ENCODE measurements at places on chromosomes 5 and 9. TPM values are rescaled to one million over a fixed set of nuclear protein-coding genes. Genes with fewer than 3 reads are reported as not detected.

Gene DND1
- total RNA-seq, result 1.8 TPM

Gene FAM200C
- 2.0 TPM for total RNA-seq

Gene SLCO6A1
- total RNA-seq, result not detected

Gene IL3
- not detected for total RNA-seq

Gene SHB
- total RNA-seq, result 6.2 TPM

Gene ODF2
- total RNA-seq, result 42.3 TPM

Gene SAXO1
- not detected for total RNA-seq

DNA sequence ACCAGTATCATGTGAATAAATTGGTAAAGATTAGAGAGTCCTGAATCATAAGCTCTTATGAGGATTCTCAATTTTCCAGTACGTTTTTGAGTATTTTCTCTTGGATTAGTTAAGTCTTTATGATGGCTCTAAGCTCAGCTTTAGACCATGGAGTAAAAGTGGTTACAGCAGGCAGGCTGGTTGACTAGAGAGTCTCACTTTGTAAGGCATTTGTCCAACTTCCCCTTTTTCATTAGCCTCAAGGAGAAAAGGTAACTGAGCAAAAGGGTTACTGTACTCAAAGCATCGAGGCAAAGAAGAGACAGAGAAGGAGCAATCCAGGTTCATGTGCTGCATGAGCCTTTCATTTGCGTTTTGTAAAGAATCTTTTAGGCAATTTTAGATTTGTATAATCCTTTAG, 8.5 kb downstream of the NOP16 start:
- no peak for DNase-seq

DNA sequence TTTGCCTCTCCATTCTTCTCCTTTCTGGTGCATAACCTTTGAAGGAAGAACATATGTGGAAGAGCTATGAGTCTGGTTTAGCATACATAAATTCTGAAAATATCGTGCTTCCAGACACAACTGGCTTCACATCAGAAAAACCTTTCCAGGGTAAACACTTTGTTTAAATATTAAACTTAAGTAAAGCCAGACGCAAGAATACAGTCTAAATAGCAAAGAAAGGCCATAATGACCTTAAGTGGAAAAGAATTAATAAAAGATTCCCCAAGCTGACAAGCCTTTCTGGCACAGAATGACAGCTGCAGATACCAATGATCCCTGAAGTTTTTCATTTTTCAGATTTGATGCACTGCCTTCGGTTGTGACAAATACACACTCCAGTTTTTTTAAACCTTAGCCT, 13.5 kb upstream of the TSSK1B start:
- no peak for DNase-seq

GRCh38 chr9:117414220-117414905, 494 bp downstream of the ASTN2 start:
- DNase-seq, result no peak

- no peak for DNase-seq
Observed at GRCh38 chr9:134296301-134297082, 29.8 kb upstream of the RXRA start.

DNA sequence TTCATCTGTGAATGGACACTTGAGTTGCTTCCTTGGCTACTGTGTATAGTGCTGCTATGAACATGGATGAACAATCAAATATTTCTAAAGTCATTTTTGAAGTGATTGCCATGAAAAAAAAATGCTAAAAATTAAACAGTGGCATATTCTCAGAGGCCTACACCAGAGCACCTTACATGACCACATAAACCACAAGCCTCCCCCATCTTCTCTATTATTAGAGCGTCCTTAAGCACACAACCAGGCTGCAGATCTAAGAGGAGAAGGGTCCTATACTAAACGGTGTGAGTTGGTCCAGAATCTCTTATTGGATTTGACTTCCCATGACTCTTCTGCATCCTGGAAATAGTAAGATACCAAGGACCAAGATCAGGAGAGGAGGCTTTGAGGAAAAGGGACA, 34.3 kb downstream of the PCA3 start:
- DNase-seq, result no peak

DNA sequence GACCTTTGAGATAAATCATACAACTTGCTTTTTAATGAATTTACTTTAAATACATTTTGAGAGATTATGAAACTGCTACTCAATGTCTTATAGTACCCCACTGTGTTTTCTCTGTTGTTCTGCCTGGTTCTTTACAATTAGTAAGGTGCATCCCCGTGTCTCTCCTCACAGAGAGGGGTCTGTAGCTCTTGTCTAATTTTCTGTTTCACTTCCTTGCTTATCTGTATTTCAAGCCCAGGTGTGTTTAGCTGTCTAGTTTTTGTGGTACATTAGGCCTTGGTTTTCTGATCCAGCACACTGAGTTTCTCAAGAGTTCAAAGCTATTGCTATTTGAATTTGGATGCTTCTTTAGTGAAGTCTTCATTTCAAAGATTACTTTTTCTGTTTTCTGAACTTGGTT, 105.1 kb downstream of the MAST4 start:
- no peak for DNase-seq

DNA sequence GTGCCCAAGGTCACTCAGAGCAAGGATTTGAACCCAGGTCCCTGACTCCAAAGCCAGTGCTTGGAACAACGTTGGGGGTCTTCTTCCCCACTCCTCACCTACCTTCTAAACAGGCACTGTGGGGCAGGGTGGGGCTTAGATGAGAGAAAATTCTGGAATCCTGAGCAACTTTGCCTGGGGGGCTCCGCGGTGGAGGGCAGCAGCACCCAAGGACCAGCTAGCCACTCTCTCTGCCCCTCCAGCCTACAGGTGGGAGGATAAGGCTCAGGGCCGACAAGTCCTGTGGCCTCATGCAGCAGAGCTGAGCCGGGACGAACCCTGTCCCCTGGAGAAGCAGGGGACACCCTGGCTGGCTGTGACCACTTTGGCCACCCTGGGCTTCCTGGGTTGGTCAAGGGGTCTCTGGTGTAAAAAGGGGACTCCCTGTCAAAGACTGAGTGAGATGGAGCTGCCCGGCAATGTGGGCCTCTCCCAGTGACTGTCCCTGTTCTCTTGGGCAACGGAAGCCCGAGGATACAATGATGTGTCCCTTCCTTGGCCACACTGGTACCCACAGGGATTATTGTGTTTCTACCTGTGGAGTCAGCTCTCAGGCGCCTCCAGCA, 26.5 kb downstream of the CEL start:
- no peak for DNase-seq

DNA sequence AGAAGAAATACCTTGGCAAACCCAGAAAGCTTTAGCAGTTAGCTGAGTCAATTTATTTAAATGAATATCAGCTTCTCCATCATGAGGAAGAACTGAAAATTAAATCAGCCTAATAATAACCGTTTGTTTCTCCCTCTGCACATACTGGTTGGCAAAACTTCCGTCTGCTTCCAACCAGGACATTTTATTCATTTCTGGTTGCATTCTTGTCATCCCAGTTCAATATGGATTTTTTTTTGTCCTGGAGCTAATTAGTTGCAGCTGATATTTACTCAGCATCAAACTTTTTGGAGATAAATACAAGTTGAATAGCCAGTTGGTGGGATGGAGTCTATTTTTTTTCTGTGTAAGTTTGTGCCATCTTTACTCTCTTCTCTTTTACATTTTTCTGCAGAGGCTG, 126.5 kb upstream of the GDNF start:
- no peak for DNase-seq

DNA sequence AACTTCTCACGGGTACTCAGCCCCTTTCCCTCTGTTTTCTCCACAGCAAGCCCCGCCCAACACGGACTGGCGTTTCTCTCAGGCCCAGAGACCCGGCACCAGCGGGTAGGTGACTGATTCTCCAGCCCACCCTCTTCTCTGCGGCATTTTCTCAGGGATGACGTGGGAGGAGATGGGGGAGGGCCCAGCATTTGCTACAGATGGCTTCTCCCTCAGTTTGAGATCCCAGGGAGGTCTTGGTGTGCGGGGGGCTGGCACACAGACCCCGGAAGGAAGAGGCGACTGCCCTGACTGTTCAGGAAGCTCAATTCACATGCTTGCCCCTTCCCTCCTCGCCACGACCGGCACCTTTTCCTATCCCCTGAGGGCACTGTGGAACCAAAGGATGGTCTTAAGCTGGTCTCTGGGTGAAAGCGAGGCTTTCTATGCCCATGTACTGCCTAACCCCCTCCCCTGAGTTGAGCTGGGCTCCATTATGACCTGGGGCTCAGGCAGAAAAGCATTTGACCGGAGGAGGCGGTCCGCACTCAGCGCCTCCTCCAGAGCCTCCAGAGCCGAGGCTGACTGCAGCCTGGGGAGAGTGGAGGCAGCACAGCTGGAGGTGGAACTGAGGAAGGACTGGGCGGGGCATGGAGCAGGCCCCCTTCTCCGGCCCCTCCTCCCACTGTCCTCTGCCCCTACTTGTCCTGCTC, 6.0 kb downstream of the PCDHGC5 start:
- no peak for DNase-seq

DNA sequence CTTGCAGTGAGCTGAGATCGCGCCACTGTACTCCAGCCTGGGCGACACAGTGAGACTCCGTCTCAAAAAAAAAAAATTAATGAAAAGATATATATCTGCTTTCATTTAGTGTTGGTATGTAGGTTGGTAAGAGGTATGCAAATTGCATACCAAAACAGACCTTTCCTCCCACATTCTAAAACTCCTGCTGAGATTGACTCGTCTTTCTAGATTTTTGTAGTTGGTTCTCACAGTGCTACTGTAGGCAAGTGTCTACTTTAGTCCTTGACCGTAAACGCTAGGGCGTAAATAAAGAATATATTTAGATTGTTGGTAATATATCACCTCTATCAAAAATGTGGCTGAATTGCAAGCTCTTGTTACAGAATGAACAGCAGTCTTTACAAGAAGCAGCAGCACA, 445.9 kb downstream of the CHSY3 start:
- no peak for DNase-seq

- DNase-seq, result no peak
Observed at GRCh38 chr5:60803712-60804111, 40.4 kb downstream of the ELOVL7 start.

GRCh38 chr9:93930070-93930469, 25.1 kb downstream of the BARX1 start:
- DNase-seq, result no peak

DNA sequence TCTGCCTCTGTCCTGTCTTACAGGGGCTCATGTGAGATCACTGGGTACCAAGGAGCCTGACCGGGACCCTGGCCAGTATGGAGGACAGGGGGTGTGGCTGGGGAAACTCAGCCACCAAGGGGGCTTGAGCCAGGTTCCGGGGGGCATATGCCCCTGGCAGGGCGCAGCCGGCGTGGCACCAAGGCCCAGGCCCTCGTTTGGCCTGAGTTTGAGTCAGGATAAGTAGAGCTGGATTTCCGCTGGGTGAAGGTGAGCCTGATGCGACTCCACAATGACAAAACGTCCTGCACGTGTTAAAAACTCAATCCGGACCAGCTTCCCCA, 616 bp upstream of the TSPAN17 start:
- no peak for DNase-seq

DNA sequence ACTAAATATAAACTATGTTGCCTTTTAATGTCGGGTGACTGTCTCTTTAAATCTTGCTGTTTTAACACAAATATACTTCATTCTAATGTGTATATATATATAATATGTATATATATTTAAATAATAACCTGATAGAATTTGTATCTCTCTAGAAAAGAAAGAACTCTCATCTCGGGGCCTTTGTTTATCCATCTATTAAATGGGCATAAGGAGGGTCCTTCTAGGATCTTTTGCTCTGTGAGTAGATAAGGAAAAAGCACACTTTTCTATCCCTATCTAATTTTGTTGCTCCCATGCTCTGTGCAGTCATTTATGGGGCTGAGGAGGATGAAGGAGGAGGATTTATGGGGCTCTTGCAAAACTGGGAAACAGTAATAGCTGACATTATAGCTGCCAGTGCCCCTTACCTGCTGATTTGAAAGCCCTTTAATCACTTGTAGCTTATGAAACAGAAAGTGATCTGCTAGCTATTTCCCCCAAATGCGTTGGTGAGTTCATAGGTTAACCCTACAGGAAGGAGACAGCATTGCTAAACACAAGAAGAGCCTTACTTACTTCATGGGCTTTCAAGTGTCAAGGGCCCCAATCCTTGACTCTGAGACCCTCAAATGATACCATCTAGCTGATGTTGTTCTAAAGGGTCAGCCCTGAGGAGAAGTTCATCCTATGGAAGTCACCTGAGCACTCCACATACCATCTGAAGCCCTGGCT, 5.8 kb upstream of the PPARGC1B start:
- peak; percentile 43 for DNase-seq

GRCh38 chr5:74679966-74680365, 5.1 kb upstream of the HEXB start:
- DNase-seq, result no peak

DNA sequence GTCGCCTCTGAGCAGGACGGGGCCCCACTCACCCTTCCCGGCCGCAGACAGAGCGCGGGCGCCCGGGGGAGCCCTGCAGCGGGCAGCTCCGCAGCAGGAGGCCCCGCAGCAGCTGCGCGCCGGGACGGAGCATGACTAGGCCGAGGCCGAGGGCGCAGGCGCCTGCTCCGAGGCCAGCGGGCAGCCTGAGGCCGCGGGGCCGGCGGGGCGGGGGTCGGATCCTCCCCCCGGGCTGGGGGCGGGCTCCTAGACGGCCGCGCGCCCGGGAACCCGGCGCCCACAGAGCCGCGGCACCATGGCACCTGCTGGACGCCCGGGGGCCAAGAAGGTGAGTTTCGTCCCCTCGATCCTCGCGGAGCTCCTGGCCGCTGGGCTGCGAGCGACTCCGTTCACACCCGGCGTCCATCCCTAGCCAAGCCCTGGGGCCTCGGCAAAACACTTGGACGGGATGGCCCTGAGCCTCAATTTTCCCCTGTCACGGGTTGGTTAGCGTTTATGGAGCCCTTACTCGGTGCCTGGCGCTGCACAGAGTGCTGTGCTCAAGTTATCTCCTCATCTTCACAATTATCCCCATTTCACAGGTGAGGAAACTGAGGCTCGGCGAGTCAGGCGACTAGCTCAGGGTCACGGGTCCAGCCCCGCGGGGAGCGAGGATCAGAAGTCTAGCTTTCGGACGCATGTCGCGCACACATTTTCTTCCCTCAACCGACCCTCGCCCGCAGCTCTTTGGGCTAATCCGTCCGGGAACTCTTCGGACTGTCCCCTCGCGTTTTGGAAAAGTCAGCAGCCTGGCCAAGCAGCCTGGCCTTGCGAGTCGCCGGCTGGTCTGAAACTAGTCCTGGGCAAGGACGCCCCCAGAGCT, at the start of the genes BHMT2 and DMGDH:
Gene BHMT2, plus strand, starts transcription at position 280 of the 862 bp plus-strand sequence. Its CDS starts 16 bp downstream, at position 296.
Gene DMGDH, minus strand, starts transcription at position 187 of the 862 bp plus-strand sequence. Its CDS starts 54 bp downstream, at position 133.
- DNase-seq, result no peak

DNA sequence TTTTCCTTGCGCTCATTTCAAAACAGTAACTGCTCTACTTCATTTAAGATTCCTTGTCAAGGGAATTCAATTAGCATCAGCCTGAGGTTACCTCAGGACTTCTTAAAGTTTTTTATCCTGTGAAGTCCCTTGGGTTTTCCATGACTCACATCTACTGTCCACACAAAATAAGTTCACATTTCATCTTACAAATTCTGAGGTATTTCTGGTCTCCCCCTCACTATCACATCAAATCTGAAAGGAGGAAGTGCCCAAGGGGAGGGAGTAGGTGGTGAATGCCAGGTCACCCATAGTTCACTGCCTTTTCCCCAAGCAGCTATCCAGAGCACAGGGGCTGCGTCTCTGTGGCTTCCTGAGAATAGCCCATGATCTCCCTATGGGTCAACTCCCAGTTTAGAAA, 227.1 kb upstream of the NREP start:
- DNase-seq, result no peak

All from GM12878 (cell line).